Amniotic stem cell (primary cell): ENCODE measurements at places on chromosomes 13 and 19.

DNA sequence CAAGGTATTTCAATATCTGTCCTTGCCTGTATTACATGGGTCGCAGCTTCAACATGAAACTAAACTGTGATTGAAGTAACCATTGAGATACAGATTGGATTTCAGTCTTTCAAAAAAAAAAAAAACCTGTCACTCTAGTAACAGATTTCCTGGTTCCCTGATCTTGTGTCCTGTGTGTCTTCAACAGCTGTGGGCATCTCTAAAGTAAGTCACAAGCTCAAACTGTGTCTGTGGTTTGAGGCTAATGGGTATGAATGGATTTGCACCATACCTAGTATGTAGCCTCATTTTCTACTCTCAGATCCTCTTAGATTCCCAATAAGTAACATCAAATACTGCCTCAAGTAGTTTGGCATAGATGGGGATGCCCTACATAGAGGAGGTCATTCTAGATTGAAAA lies 300.1 kb downstream of the COG6 start:
- DNase-seq: no peak

- no peak for DNase-seq
Measured at GRCh38 chr13:72552731-72553130, 174.7 kb downstream of the MZT1 start.

DNA sequence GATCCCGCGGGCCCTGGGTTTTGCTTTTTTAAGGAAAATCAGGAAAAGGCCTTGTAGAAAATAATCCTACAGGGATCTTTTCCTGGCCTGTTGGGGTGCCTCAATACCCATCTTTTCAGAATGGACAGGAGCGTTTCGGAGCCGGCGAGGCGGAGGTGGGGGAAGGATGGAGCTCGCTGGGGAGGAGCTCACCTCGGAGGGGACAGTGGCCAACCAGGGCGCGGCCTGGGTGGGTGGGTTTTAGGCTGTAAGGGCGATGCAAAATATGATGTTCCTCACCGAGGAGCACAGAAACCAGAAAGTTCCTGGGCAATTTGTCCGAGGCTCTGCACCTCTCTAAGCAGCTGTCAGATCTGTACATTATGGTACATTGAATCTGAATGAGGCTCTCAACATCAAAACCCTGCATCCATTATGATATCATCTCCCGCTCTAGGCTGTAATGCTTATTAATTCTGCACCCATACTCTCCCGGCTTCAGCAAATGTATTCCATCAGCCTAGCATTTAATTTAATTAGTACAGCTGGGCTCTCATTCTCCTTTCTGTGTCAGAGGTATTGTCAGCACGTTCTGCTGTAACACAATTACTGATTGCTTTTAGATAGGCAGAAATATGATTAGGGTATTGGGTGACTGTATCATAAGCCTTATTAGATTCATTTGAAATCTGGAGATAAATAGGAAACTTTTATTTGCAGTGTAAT lies 90.3 kb upstream of the SOX1 start:
- no peak for DNase-seq

- DNase-seq: no peak
Measured at GRCh38 chr13:99982036-99982730, 599 bp downstream of the ZIC2 start.

GRCh38 chr19:18229915-18230314 lies 3.7 kb upstream of the PDE4C start:
- no peak for DNase-seq

DNA sequence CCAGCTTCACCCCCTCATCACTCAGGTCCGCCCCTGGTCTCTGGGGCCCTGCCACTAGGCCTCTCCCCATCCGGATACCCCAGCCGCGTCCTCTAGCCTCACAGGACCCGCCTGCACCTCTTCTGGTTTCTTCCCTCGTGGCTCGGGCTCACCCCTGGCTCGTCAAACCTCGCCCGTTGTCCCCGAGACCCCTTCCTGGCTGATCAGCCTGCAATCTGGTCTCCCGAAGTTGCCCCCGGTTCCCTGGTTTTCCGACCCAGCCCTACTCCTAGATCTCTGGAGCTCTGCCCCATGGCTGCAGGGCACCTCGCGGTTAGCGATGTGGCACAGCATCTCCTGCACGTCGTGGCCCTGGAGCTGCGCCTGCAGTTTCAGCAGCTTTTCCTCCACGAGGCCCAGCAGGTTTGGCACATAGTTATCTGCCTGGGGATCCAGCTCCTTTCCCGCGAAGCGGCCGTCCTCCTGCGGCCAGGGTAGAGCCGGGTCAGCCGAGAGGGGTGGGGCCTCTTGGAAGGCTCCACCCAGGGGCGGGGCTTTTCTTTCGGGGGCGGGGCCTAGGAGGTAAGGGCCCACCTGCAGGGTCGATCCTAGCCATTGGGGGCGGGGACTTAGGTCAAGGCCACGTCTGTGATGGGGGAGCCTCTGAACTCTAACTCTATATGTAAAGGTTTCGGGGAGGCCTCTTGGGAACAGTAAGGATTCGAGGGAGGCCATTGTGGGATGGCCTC lies 2.4 kb upstream of the RGL3 start:
- no peak for DNase-seq

DNA sequence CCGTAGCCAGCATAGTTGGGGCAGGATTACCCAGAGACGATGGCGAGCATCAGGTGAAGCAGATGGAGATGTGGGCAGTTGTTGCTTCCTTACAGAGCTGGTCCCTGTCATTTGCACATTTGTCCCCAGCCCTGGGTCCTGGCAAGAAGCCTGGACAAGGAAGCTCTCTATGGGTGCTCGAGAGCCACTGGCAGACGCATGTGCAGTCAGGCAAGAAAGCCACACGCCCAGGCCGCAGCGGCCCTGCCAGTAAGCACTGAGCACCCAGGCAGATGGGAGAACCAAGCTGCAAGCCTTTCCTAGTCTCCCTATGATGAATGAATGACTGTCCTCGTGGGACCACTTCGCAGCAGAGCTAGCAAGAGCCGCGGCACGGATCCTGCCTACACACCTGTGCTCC lies 182.8 kb downstream of the FOXO1 start:
- DNase-seq: no peak

- DNase-seq: no peak
Measured at GRCh38 chr19:7781157-7781556, 18.1 kb downstream of the CLEC4M start.

DNA sequence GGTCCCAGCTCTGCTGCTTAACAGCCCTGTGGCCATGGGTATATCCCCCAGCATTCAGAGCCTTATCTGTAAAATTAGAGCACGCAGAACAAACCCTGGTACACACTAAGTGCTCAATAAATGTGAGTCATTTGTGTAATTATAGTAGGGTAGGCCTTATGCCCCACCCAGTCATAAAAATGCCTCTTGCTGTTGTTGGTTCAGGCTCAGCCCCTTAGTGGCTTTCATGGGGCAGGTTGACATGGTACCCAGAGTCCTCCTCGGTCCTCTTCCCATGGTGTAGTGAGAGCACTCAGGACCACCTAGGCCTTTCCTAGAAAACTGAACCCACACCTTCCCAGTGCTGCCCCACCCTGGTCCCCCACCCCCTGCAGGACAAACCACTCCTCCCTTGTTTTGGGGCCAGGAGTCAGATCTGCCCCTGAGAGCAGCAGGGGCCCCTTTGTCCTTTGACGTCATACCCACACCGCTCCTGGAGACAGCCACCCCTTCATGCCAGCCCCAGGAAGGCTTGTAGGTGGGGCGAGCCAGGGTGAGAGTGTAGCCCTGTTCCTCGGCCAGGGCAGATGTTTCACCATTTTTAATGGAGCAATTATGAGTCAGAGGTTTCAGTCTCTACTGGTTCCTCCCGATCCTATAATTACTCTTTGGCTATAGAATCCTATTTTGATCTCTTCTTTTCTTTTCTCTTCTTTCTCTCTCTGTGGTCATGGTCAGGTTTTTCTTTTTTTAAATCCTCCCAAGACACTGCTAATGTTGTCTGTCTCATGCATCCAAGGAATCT lies 36.8 kb downstream of the ACTN4 start:
- peak; percentile 69 for DNase-seq

- no peak for DNase-seq
Measured at GRCh38 chr13:21235174-21235573, 58.7 kb downstream of the MRPL57 start.

GRCh38 chr13:19152403-19152802 lies 29.2 kb downstream of the TUBA3C start:
- DNase-seq: no peak

GRCh38 chr19:48194041-48194843 lies 23.8 kb downstream of the ZSWIM9 start:
- no peak for DNase-seq

DNA sequence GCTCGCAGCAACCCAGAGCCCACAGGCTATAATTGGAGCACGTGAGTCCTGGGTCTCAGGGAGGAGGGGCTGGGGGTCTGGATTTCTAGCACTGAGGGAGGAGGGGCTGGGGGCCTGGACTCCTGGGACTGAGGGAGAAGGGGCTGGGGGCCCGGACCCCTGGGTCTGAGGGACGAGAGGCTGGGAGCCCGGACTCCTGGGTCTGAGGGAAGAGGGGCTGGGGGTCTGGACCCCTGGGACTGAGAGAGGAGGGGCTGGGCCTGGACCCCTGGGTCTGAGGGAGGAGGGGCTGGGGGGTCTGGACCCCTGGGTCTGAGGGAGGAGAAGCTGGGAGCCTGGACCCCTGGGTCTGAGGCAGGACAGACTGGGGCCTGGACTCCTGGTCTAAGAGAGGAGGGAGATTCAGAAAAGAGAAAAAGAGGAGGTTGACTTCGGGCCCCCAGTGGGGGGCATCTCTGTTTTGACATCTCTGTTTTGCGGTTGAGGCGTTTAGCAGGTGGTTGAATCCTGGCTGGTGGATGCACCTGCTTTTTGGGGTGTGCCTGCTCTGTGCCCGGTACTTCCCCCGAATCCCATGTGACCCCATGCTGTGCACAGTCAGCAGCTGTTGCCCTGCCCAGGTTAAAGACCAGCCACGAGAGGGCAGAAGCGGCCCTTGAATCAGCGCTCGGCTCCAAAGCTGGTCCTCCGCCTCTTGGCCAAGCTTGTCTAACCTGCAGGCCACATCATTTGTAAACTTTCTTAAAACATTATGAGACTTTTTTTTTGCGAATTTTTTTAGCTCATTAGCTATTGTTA lies 10.5 kb downstream of the PVR start:
- no peak for DNase-seq

DNA sequence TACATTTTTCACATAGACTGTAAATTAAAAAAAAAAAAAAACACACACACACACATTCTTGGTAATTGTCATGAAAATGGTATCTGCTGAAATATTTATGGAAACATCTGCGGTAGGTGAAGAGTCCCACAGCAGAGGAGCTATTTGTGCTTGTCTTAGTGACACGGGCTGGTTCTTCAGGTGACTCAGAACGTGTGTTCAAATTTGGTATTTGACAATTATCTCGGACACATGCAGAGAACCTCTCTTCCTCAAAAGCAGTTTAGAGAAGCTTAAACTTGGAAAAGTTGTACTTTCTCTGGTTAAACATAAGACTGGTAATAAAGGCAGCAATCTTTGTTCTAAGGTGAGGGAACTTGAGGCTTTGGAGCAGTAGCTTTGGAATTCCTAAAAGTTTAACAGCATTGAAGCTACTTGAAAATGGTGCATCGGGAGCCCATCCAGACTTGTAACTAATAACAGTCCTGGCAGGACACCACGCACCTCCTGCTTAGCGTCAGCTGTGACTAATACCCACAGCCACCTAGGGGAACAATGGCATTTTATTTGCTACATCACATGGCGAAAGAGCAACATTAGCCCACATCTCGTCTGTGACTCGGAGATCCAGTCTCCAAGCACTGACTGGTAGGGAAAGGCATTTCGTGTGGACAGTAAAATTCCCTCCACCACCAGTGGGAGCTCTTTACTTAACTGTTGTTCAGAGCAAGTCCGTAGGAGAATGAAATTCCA lies 1505.1 kb upstream of the SLC10A2 start:
- DNase-seq: peak; percentile 49

- DNase-seq: no peak
Measured at GRCh38 chr19:5392486-5392885, 51.9 kb upstream of the PTPRS start.

DNA sequence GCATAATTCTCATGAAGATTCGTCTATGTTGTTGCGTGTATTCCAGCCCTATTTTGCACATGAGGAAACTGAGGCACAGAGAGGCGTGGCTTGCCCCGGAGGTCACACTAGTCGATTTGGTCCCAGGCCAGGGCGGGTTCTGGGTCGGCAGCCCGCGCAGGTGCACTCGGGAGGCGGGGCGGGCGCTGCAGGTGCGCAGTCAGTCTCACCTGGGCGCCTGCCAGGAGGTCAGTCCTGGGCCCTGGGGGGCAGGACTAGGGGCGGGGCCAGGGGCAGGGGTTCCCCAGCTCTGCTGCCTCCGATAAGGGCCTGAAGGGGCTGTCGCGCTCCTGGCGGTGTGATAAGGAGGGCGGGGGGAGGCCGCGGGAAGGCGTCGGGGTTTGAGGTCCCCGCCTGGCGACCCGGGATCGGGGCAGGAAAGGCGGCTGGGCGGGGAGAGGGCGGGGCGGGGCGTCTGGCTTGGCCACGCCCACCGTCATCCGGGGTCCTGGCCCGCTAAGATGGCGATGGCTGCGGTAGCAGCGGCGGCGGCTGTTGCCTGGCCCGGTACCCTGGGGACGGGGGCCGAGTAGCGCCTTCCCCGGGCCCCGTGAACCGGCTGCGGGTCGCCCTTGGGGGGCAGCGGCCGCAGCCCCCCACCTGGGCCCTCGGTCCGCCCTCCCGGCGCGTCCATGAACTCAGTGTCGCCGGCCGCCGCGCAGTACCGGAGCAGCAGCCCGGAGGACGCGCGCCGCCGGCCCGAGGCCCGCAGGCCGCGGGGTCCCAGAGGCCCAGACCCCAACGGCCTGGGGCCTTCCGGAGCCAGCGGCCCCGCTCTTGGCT lies at the start of gene ATG4D:
Gene ATG4D, plus strand, starts transcription at position 485 of the 822 bp plus-strand sequence. Its CDS starts 187 bp downstream, at position 672.
- peak; percentile 55 for DNase-seq

- no peak for DNase-seq
Measured at GRCh38 chr19:18000480-18000914, 7.5 kb upstream of the ARRDC2 start.

DNA sequence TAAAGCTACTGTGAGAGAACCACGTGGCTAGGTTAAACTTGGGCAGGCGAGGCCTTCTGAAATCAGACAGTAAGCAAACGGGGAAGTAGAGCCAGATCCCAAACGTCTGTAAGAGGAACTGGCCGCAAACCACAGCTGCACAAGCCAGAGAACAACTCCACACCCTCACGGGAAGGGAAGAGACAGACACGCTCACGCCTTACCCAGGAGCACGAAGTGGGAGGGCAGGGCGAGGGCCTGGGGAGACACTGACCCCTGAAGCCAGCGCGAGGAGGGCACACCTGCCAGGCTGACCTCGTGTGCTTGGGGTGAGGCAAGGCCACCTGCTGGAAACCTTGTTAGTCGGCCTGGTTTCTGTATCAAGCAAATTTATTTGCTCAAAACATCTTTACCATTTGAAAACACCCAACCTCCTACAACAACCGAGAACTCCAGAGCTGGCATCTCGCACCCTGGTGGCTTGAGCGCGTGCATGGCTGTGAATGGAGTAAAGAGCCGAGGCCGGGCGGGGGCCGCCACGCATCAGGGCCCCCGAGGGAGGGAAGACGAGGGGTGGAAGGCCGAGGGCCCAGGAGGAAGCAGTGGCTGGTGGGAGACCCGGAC lies 7.3 kb downstream of the POLR2E start:
- DNase-seq: no peak
